Breast epithelium (tissue), 4 donors: ENCODE measurements at places on chromosomes 7 and 10. TPM values are rescaled to one million over a fixed set of nuclear protein-coding genes. Genes with fewer than 3 reads are reported as not detected.
A peak's percentile ranks its signal among the peaks of the same experiment; 100 is the strongest.

The PLEKHS1 gene
- total RNA-seq = not detected

DNA sequence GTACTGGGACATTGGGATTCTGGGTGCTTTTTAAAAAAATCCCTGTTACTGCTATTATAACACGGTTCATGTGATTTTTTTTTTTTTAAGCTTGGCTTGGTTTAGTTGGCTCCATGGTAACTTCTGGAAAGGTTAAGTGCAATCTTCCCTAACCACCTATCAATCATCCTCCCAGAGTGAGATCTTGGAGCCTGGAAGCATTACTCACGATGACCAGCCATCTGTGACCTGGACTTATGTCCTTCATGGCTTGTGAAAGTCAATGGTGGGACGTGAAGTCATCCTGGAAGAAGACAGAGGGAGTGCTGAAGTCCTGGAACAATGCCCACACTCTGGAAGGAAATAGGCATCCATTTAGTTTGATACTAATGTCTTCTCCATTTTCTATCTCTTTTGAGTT lies 135.5 kb upstream of the FRMD4A start:
- H3K36me3 ChIP-seq = no peaks in the 10 kb centered on the region
- no peak for DNase-seq

DNA sequence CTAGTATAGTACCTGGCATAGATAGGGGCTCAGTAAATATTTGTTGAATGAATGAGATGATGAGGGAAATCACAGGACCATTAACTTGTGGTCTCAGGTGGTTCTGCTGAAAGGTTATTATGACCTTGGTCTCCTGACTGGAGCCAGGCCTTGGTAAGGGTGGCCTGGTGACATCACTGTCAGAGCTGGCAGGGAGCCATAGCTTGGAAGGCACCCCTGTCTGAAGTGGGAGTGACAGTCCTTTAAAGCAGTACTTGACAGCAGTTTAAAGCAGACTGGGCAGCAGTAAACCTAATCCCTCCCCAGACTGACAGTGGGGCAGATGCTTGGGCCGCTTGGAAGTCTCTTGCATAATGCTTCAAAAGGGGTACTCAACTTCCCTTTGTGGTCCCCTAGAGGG lies 13.4 kb downstream of the DPCD start:
- H3K36me3 ChIP-seq = no peaks in the 10 kb centered on the region
- no peak overlapping the region for H3K27ac ChIP-seq
- no peak overlapping the region for H3K4me3 ChIP-seq
- H3K4me1 ChIP-seq = no peaks in the 10 kb centered on the region

DNA sequence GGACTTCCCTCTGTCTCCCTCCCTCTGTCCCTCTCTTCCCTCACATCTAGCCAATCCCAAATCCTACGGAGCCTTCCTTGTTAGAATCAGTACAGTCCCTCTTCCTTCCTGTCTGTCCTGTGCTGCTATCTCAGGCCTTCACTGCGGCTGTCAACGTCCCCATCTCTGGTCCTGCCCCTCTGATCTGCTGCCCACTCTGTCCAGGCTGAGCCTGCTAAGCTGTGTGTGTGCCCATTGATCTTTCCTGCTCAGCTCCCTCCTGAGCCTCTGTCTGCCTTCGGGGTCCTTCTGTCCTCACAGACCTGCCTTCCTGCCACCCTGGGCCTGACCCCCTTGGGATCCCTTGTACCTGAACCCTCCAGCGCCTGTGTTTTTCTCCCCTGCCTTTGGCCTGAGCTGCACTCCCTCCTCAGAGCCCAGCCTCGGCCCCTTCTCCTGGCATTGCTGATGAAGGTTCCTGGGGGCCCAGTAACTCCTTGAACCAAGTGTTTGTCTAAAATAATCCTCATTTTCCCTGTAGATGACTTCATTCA lies 182.1 kb upstream of the SHH start:
- H3K36me3 ChIP-seq = no peaks in the 10 kb centered on the region
- H3K27ac ChIP-seq = no peak overlapping the region
- H3K27me3 ChIP-seq = peaks cover 22% of the 10 kb centered on the region
- DNase-seq = peak; percentile 25
- H3K4me1 ChIP-seq = no peaks in the 10 kb centered on the region

DNA sequence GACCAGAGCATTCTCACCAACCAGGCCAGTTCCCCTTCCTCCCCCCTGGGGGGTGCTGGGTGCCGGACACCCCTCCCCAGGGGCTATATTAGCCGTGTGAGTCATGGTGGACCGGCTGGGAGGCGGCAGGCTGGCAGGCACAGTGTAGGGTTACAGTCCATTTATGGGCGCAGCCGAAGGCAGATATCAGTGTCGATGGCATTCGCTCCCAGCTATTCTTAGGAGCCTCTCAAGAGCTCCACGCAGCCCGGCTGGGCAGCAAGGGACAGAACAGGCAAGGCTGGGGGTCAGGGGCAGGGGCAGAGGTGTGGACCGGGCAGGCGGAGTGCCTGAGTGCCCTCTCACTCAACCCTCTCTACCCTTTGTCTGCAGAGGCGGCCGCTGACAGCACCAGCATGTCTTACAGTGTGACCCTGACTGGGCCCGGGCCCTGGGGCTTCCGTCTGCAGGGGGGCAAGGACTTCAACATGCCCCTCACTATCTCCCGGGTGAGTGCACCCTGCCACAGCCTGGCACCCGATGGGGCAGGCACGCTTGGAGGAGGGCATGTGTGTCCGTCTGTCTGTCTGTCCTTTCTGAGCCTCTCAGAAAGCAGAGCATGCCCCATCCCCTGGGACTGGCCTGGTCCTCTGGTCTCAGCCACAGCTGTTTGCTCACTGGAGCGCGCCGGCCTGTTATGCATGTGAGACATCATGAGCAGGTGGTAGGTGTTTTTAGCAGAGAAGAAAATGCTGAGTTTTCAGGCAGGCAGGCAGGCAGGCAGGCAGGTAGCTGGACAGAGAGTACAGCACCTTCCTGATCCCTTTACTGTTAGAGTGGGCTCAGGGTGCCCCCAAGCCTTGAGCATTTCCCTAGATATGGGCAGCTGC lies at the start of gene LDB3:
LDB3 (plus strand) TSS at position 215 of the 869 bp plus-strand sequence; CDS start at position 396, 181 bp downstream.
- DNase-seq = no peak
- peak within 1 kb of the TSS; percentile 18 for H3K4me3 ChIP-seq
- no peaks in the 10 kb centered on the region for H3K4me1 ChIP-seq
- no peak within 1 kb of the TSS for H3K27ac ChIP-seq

The KMT2E gene
- 168 TPM for total RNA-seq

- H3K27me3 ChIP-seq = no peaks in the 10 kb centered on the region
- no peaks in the 10 kb centered on the region for H3K4me1 ChIP-seq
- no peak for DNase-seq
- H3K27ac ChIP-seq = no peak overlapping the region
These were observed 8.9 kb downstream of the AKR1E2 start for GRCh38 chr10:4834898-4835405.

The CFAP58 gene
- 0.98 TPM for total RNA-seq

- no peaks in the 10 kb centered on the region for H3K36me3 ChIP-seq
- no peaks in the 10 kb centered on the region for H3K27me3 ChIP-seq
- peak overlapping the region; percentile 84 for H3K27ac ChIP-seq
- no peaks in the 10 kb centered on the region for H3K4me1 ChIP-seq
- no peak for DNase-seq
These were observed 37.1 kb upstream of the BICC1 start for GRCh38 chr10:58475322-58476277.

The SUMF2 gene
- 131 TPM for total RNA-seq

GRCh38 chr7:42217548-42217947 lies 19.5 kb downstream of the GLI3 start:
- no peaks in the 10 kb centered on the region for H3K36me3 ChIP-seq
- H3K27me3 ChIP-seq = no peaks in the 10 kb centered on the region
- H3K4me1 ChIP-seq = peaks cover 8% of the 10 kb centered on the region
- no peak overlapping the region for H3K4me3 ChIP-seq
- peak overlapping the region; percentile 79 for H3K27ac ChIP-seq
- DNase-seq = no peak

DNA sequence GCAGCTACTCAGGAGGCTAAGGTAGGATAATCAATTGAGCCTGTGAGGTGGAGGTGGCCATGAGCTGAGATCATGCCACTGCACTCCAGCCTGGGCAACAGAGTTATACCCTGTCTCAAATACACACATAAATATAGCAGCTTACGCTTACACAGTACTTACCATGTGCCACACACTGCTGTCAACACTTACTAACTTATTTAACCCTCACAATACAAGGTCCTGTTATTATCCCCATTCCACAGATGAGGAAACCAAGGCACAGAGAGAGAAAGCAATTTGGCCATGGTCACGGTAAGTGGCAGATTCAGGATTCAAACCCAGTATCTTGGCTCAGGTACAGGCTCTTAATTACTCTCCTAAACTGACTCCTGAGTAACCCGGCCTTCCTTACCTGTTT lies 19.1 kb downstream of the DLG5 start:
- H3K4me1 ChIP-seq = peaks cover 20% of the 10 kb centered on the region
- H3K4me3 ChIP-seq = no peak overlapping the region
- no peak for DNase-seq
- no peak overlapping the region for H3K27ac ChIP-seq
- no peaks in the 10 kb centered on the region for H3K27me3 ChIP-seq

- no peak overlapping the region for H3K4me3 ChIP-seq
- no peaks in the 10 kb centered on the region for H3K27me3 ChIP-seq
- no peak overlapping the region for H3K27ac ChIP-seq
- DNase-seq = no peak
- H3K4me1 ChIP-seq = no peaks in the 10 kb centered on the region
- H3K36me3 ChIP-seq = no peaks in the 10 kb centered on the region
These were observed 246.1 kb downstream of the REEP3 start for GRCh38 chr10:63767138-63767801.

- DNase-seq = no peak
- H3K27ac ChIP-seq = no peak overlapping the region
- no peak overlapping the region for H3K4me3 ChIP-seq
- H3K4me1 ChIP-seq = no peaks in the 10 kb centered on the region
- H3K27me3 ChIP-seq = no peaks in the 10 kb centered on the region
These were observed 486 bp upstream of the LHFPL3 start for GRCh38 chr7:104327938-104328295.

- H3K36me3 ChIP-seq = no peaks in the 10 kb centered on the region
- no peaks in the 10 kb centered on the region for H3K27me3 ChIP-seq
- no peak overlapping the region for H3K4me3 ChIP-seq
- no peaks in the 10 kb centered on the region for H3K4me1 ChIP-seq
These were observed 52.1 kb downstream of the HDAC9 start for GRCh38 chr7:18547509-18548187.

The HOXA4 gene
- 2.8 TPM for total RNA-seq

- no peaks in the 10 kb centered on the region for H3K36me3 ChIP-seq
- H3K4me3 ChIP-seq = no peak overlapping the region
- H3K27ac ChIP-seq = peak overlapping the region; percentile 83
- no peak for DNase-seq
- no peaks in the 10 kb centered on the region for H3K4me1 ChIP-seq
- no peaks in the 10 kb centered on the region for H3K27me3 ChIP-seq
These were observed 27.0 kb downstream of the PDGFA start for GRCh38 chr7:492714-493065.

- no peak for DNase-seq
- H3K27me3 ChIP-seq = no peaks in the 10 kb centered on the region
- H3K27ac ChIP-seq = no peak overlapping the region
- H3K36me3 ChIP-seq = no peaks in the 10 kb centered on the region
- no peak overlapping the region for H3K4me3 ChIP-seq
- H3K4me1 ChIP-seq = no peaks in the 10 kb centered on the region
These were observed 8.0 kb upstream of the MBL2 start for GRCh38 chr10:52780391-52781155.
